ENCODE measurements at places on chromosomes 5 and 9. TPM values are rescaled to one million over a fixed set of nuclear protein-coding genes. Genes with fewer than 3 reads are reported as not detected.

- DNase-seq: no peak
These were observed 28.8 kb upstream of the RASGRF2 start for GRCh38 chr5:80931411-80931810.

DNA sequence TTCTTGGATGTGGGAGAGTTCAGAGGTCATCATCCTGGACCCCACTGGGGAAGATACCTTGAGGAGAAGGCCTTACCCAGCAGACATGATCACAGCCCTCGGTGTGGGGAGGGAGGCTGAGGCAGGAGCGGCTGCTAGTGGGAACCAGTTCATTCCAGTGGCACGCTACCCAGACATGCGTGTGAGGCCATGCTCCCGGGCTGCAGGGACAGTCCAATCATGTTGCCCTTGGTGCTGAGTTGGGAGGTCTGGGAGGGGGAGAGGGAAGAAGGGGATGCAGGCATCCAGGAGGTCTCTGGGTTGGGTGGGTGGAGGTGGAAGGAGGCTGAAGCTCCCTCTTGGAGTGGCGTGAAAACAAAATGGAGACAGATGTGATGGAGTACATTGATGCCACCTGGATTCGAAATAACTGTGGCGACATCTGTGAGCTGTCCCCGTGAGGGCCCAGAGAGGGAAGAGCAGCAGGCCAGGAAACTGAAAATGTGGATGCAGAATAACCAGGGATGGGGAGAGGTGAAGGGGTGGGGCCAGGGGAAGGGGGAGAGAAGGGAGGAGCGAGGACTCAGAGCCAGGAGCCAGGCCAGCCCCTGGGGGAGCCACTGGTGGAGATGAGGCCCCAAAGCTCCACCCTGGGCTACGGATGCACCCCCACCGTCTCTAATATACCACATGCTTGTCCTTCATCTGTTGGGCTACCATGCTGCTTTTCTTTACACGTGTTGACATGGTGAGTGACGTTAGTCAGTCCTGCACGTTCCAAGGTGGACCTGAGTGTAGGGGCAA, 16.2 kb downstream of the NDUFS6 start:
- no peak for DNase-seq

ANKRD34B gene
- total RNA-seq: not detected

DNA sequence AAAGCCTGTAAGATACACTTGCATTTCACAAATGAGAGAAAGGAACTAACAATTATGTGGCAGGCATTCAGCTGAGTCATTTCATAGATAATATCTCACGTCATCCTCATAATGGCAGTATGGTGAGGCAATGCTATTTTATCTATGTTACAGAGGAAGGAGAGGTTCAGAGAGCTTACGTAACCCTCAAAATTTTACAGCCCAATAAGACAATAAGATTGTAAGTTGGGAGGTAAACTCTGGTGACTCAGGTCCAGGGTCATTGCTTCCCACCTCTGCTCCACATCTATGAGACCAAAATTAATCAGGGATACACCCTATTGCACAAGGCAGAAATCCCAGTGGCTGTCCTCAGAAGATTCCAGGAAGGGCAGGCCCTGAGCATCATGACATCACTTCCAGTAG, 309.7 kb downstream of the NSG2 start:
- no peak for DNase-seq

- DNase-seq: no peak
These were observed 694.8 kb upstream of the CDH10 start for GRCh38 chr5:25339541-25339940.

GRCh38 chr9:72971411-72971810, 18.6 kb upstream of the ALDH1A1 start:
- no peak for DNase-seq

ZDHHC11B gene
- 14.5 TPM for total RNA-seq

DNA sequence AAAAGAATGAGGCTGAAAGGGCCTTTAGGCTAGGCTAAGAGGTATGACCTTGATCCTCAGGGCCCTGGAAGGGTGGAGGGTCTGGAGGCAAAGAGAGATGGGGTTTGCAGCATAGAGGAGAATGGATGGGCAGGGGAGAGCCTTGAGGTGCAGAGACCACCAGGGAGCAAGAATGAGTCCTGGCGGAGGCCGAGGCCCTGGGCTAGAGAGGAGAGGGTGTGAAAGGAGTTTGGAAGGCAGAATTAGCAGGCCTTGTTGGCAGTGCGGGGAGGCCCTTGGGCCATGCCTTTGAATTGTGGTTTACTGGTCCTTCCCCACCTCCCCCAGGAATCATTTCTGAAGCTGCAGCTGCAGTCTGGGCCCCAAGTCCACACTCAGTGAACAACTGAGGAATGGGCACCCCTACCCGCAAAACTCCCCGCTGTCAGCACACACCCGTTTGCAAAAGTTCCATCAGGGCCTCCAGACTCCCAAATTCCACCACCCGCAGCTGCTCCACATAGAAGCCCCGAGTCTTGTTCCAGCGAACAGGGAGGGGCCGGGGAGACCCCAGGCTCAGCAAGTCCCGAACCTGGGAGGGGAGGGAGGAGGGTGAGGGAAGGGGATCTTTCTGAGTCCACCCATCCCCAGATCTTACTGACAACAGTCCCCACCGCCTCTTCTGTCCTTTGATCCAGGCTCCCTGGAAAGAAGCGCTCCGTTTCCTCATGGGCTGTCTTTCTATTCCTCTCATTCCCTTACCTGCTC, 2.1 kb downstream of the KIF12 start:
- no peak for DNase-seq

GRCh38 chr5:97141539-97141938, 872 bp downstream of the LIX1 start:
- DNase-seq: no peak

- no peak for DNase-seq
These were observed 99.6 kb downstream of the SLCO4C1 start for GRCh38 chr5:102196481-102196880.

- peak; percentile 67 for DNase-seq
These were observed 18.6 kb upstream of the SLC6A19 start for GRCh38 chr5:1182633-1183423.

DNA sequence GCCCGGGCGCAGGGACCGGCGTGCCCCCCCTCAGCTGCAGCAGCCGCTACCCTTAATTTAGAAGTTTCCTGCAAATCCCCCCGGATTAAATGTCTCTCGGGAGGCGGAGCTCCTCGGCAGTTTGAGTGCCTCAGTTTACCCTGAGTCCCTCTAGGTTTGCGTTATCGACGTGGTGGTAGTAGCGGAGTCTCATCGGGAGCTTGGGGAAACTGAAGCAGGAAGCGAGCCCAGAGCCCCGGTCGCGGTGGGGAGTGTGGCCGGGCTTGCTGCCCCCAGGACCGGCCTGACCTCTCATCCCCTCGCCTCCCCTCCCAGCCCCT, 529 bp upstream of the TPM2 start:
- DNase-seq: no peak

- no peak for DNase-seq
These were observed 1.0 kb upstream of the GRM6 start for GRCh38 chr5:178996156-178996555.

TGFBR1 gene
- total RNA-seq: 69.2 TPM

DNA sequence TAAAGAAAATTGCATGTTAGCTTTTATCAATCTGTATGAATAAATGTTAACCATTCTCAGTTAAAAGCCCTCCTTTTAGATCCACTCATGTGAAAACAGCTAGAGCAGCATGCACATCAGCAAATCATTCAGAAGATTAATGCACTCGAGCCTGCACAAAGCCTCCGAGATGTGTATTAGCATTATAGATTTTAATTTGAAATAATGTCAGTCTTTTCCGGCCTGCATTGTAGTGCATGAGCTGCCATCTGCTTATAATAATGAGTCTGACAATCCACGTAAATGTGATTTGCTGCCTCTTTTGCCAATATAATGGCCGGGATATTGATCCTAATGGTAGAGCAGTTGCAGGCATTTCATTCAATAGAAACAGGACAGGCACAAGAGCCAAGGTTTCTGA, 585.1 kb downstream of the IRX1 start:
- no peak for DNase-seq

FOXD4L3 gene
- not detected for total RNA-seq

- DNase-seq: no peak
These were observed 616.3 kb downstream of the EBF1 start for GRCh38 chr5:158483281-158483860.

GRCh38 chr5:95633671-95634070, 12.9 kb upstream of the RFESD start:
- DNase-seq: no peak

- DNase-seq: no peak
These were observed 110.1 kb downstream of the INSYN2B start for GRCh38 chr5:169870211-169870610.

- no peak for DNase-seq
These were observed 9.9 kb upstream of the ALDOB start for GRCh38 chr9:101445353-101446029.

- no peak for DNase-seq
These were observed 97.6 kb upstream of the SEMA6A start for GRCh38 chr5:116672203-116672602.

DDX4 gene
- not detected for total RNA-seq

Measured in mucosa of gallbladder (tissue), 1 donor.